ENCODE measurements at places on chromosomes 6 and 20.
A peak's percentile ranks its signal among the peaks of the same experiment; 100 is the strongest.

- DNase-seq = no peak
These were observed 32.5 kb downstream of the FAM209B start for GRCh38 chr20:56565511-56565910.

- DNase-seq = peak; percentile 88
These were observed 215.2 kb upstream of the ZNF184 start for GRCh38 chr6:27688014-27688586.

GRCh38 chr6:82246802-82247504, 591 bp downstream of the IBTK start:
- DNase-seq = peak; percentile 77

GRCh38 chr6:35223396-35223795, 9.6 kb downstream of the SCUBE3 start:
- DNase-seq = no peak

DNA sequence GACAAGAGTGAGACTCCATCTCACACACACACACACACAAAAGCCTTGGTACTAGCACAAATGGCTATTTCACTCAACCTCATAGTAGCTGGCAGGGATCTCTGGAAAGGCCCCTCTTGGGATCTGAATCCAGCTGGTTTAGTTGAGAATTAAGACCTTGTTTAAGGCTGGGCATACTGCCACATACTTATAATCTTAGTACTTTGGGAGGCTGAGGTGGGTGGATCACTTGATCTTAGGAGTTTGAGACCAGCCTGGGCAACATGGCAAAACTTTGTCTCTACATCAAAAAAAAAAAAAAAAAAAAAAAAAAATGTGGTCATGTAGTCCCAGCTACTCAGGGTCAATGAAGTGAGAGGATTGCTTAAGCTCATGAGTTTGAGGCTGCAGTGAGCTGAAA, 628.3 kb downstream of the MMUT start:
- no peak for DNase-seq

DNA sequence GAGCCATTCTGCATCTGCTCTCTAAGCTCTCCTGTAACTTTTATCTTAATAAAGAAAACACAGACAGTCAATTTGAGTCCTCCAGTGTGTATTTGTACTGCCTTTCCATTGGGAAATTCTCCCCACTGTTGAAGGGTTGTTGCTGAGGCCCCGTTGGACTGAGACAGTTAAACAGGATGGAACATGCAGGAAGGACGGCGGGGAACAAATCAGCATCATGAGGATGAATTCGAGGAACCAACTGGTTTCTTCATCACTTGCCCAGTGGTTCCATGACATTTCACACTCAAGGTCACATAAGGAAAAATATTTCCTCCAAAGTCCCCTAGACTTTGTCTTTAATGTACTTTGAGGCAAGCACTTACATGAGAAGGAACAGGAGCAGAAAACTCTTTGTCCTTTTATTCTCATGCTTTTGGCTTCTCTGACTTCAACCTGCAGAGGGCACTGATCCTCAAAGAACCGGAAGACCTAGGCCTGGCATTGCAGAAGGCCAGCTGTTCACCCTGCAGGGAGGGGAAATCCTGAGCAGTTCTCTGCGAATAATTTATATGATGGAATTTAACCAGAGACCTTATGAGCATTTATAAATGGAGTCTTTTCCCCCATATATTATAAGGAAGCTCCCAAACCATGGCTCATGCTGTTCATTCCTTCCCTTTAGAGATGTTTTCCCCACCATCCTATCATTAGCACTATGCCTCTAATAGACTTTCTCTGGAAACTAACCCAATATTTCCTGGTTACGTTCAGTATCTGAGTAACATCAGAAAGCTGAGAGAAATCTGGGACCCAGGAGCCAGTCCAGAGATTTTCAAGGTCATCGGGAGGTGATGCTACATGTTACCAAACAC, 55.2 kb upstream of the ADGRF1 start:
- peak; percentile 80 for DNase-seq

GRCh38 chr6:26205625-26206574, 118.7 kb downstream of the HFE start:
- no peak for DNase-seq

DNA sequence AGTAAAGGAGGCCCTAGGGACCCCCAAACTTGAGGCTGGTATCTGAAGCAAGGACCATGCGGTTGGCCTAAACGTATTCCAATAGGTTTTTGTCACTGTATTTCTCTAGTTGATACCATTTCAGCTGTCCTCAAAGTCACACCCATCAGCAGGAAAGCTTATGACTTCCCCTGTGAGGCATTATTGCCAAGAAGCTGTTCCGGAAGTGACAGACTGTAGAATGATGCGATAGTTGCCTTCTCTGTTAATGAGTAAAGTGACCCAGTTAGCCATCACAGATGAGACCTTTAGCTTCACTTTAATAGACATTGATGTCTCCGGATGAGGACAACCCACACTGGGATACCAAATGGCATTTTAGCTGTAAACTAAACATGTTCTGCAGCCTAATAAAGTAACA, 147.9 kb downstream of the RNGTT start:
- DNase-seq = no peak

- DNase-seq = no peak
These were observed 88.6 kb downstream of the PSMB1 start for GRCh38 chr6:170464524-170464979.

GRCh38 chr6:149209871-149210775, 107.4 kb upstream of the TAB2 start:
- DNase-seq = no peak

DNA sequence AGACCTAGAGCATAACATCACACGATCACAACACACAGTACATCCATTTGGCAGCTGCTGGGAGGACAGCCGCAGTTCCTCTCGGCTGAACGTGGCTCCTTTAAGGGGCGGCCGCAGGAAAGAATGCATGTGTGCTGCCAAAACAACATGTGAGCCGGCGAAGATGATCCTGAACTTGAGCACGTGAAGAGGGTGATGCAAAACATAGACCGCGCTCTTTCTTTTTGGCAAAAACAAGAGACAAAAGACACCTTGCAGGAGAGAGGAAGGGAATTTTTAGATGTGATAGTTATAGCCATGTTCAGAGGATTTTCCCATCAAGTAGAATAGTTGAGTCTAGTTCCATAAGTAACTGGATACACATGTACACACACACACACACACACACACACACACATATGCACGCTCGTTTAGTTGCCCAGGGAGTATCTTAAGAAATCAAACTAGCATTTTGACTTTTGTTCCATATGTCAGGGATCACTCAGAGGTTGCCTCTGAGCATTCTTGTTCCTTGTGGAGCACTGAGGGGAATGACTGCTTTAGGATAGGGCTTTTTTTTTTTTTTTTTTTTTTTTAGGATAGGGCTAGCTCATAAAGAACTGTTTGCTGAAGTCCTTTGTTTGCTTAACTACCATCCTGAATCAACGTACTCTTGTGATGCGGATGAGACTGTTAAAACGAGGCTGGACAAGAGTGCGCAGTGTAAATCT, 21.7 kb upstream of the RANBP9 start:
- DNase-seq = peak; percentile 88

GRCh38 chr20:62493886-62494285, 18.1 kb upstream of the GATA5 start:
- no peak for DNase-seq

- no peak for DNase-seq
These were observed 30.5 kb downstream of the SLC22A23 start for GRCh38 chr6:3426091-3426926.

- DNase-seq = no peak
These were observed 30.1 kb downstream of the CASP8AP2 start for GRCh38 chr6:89859744-89860143.

DNA sequence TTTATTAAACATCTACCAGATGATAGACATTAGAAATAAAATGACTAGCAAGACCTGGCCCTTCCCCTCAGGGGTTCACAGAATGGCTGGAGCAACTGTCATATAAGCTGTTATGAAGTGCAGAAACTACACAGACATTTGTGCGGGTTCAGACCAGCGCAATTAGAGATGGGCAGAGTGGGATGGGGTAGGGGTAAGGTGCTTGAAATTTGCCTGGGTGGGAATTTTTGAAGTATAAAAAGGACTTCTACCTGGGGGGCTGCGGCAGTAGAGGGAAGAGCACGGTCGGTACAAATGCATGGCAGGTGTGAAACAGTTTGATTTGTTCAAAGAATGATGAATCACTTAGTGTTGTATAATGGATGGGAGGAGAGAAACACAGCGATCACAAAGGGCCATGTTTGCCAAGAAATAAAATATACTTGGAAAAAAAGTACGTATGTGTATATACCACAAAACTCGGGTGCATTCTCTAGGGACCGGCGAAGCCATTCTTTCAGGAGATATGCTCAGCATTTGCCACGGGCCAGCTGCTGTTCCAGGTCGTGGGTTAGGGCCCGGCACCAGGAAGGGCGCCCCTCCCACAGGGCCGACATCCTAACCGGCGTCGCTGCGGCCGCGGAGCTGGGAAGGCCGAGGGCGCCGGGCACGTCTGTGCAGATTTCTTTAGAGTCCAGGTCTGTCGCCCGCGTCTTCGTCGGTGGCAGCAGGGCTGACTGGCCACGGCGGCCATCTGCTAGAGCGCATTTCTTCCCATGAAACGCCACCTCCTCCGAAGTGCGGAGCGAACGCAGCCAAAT, 809 bp upstream of the NOL7 start:
- DNase-seq = no peak

DNA sequence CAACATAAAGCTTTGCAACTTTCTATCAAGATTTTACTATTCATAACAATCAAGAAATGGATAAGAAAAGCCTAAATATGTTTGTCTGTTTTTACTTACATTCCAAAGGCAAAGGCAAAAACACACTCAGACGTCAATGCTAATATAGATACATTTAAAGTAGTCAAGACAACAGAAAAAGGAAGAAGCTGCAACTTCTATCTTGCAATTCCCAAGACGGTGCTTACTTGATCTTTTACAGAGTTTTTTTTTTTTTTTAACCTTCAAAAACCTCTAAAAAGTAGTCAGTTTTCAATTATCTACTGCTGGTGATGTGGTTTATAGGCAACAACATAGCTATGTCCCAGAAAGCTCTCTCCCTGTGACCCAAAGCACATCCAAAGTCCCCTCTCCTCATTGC, 58.1 kb downstream of the EPB41L2 start:
- DNase-seq = no peak

DNA sequence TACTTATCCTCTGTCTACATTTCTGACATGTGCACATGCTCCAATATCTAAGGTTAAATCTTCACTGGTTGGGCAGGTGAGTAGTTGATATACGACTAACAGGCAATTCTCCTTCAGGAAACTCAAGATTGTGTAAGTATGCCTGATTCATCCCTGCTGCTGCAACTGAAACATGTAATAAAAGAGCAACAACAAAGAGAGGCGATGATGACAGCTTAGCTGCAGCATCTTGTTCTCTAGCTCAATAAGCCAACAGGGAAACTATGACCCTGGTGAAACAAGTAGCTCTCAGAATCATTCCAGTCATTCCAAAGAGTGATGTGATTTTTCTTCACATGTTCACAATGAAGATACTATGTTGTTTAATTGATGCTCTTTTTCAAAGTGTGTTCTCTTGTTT, 74.4 kb downstream of the ELOVL4 start:
- no peak for DNase-seq

DNA sequence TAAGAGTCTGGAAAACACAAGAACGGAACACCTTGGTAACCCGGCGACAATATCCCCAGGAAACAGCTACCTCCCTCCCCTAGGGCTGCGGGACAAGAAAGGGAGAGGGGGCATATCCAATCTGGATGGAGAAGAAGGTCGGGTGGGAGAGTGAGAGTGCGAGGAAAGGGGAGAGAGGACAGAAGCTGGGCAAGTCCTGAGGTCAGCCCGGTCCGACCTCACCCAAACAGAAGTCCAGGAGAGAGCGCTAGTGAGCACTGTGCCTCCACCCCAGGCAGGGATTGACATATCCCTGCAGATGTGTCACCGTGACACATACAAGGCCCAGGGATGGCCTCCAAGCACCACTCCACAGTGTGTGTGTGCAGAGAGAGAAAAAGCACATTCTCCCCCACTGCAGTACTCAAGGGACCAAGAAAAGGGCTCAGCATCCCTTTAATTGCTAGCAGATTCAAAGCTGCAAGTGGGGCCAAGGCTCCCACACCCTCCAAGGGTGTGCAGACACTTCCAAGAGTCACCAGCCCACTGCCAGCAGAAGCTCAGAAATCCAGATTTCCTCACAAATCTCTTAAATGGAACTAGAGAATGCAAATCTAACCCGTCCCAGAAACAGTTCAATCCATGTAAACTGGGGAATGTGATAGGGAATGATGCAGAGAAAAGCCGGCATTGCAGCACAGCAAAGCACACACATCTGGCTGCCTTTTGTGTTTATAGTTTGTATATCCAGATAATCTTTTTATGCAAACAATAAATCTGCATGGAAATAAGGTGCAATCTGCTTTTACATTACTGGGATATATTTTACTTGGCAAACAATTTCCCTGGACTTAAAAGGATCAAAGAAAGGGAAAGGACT, 3.1 kb downstream of the PXDC1 start:
- peak; percentile 78 for DNase-seq

DNA sequence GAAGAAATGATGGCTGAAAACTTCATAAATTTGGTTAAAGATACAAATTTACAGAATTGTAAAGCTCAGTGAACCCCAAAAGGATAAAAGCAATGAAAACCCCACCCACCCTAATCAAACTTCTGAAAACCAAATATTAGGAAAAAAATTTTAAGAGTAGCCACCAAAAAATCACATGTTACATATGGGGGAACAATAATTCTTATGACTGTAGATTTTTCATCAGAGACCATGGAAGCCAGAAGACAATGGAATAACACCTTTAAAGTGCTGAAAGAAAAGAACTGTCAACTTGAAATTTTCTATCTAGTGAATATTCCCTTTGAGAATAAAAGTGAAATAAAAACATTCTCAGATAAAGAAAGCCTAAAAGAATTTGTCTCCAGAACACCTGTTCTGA, 24.4 kb downstream of the PROCR start:
- no peak for DNase-seq

DNA sequence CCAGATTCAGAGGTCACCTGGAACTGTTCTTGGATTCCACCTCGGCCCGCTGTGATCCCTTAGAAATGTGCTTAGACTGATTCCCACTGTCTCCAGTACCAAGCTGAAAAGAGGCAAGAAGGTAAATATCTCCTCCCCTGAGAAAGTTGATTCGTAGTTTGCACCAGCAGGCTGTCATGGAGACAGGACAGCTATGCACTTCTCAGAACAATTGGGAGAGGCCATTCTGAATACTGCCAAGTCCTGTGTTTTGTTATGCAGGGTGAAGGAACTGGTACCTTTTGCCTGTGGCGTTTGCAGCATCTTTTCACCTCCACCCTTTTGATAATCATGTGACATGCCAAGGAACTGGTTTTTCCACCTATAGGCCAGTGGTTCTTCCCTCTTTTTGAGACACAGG, 58.2 kb upstream of the RNGTT start:
- DNase-seq = no peak

DNA sequence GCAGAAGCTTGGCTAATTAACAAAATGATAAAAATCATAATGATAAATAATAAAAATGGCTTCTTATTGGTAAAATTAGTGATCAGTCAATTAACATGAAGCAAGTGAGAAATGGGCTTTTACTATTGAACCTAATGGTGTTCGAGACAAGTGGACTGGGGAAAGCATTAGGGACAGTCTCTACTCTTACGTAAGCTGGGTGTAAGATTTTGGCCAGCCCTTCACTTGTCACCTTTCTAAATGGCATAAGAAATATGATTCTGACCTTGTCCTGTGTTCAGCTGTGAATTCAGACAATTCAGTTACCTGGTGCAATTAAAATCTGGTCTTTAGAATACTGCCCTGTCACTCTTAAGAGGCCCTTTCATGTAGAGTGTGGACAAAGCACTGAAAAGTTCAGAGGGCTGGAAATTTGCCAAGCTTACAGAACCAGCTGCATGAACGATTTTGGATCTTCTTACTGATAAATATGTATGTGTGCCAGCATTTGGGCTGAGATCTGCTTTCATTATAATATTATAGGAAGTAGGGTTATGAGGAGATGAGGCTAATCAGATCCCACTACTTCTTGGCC, 115.9 kb downstream of the QRSL1 start:
- DNase-seq = no peak

GRCh38 chr6:163857421-163857820, 442.9 kb downstream of the QKI start:
- DNase-seq = no peak
